GM10248 (cell line): ENCODE measurements at places on chromosomes 11 and 22.

DNA sequence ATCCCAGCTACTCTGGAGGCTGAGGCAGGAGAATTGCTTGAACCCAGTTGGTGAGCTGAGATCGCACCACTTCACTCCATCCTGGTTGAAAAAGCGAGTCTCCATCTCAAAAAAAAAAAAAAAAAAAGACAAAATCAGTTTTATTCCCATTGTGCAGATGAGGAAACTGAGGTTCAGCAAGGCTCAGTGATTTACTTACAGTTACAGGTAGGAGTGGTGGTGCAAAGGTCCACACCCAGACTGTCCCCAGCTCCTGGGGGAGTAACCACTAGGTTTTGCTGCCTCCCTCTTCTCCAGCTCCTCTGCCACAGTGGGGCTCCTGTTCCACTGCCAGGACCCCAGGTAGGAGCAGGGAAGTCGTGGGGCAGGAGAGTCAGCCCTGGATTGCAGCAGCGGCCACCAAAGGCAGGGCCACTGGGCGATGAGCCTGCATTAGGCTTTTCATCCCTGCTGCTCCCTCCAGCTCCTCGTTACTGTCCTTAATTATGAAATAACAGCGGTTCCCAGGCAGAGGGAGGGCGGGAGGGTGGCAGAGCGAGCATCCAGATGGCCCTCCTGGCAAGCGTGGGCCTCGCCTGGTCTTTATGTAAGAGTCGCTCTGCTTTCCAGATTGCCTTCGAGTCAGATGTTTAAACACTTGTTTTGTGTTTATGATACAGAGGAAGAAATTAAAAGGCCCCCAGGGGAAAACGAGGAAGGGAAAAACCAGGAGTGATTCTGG, 15.5 kb upstream of the RASD2 start:
- no peak for DNase-seq

DNA sequence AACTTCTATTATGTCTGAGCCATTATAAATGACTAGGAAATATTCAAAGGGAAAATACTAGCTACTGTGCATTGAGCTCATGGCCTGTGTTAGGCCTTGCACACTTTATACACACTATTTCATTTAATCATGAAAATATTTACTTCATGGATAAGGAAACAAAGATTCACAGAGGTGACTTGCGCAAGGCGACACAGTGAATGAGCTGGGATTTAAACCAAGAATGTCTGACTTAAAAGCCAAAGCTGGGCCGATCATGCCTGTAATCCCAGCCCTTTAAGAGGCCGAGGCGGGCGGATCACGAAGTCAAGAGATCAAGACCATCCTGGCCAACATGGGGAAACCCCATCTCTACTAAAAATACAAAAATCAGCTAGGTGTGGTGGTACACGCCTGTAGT, 231.5 kb downstream of the MIAT start:
- no peak for DNase-seq

DNA sequence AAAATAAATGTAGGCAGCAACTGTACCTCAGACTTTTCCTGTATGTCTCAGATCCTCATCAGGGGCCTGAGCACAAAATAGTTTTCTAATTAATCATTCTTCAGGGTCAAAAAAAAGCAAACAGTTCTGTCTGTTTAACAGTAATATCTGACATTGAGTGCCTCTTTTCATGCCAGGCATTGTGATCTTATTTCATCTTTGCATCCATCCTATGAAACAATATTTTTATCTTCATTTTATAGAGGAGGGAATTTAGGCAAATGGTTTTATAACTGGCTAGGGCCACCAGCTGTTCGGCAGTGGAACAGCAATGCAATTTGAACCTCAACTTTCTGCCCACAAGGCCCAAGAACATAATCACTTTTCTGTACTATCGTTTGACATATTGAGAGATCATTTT, 145.6 kb downstream of the WNT7B start:
- DNase-seq: no peak

DNA sequence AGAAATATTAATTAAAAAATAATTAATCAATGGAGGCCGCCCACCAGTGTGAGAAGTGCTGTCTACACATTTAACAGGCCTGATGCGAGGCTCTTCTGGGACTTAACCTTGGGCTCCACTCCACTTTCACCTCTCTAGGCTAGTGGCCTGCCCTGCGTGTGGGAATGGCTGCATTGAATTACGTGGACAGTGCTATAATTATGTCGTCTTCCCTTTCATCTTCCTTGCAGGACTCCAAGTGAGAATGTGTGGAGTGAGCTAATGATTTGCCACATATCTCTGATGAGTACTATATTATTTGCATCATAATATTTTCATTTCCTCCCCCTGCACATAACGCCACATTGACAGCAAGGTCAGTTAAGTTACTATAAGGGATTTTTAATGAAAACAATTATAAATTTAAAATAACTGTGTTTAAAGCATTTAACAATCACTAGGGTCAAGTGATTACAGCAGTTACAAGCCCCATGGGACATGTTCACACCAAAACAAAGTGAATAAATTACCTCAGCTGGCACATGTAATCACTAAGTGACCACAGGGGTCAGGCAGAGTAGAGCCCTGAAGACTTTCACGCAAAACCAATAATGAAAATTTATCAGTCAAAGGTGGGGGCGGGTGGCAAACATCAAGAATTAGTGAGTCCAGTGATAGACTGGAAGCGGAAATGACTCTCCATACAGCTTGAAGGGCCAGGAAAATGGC, 63.5 kb downstream of the MPPED2 start:
- DNase-seq: no peak

GRCh38 chr11:28137832-28138231, 29.6 kb downstream of the METTL15 start:
- DNase-seq: no peak

DNA sequence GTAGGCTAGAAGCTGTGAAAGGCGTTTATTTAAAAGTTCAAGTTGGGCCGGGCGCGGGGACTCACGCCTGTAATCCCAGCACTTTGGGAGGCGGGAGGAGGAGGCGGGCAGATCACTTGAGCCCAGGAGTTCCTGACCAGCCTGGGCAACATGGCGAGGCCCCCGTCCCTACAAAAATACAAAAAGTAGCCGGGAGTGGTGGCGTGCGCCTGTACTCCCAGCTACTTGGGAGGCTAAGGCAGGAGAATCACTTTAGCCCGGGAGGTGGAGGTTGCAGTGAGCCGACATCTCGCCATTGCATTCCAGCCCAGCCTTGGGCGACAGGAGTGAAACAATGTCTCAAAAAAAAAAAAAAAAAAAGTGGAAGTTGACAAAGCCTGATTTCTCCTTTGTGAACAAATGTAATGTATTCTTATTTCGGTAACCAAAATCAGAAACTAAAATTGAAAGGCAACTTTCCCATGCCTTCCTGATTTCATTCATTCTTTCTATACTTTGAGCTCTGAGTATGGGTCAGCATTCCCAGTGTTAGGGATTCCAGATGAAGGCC, 825 bp downstream of the PTPMT1 start:
- DNase-seq: no peak

DNA sequence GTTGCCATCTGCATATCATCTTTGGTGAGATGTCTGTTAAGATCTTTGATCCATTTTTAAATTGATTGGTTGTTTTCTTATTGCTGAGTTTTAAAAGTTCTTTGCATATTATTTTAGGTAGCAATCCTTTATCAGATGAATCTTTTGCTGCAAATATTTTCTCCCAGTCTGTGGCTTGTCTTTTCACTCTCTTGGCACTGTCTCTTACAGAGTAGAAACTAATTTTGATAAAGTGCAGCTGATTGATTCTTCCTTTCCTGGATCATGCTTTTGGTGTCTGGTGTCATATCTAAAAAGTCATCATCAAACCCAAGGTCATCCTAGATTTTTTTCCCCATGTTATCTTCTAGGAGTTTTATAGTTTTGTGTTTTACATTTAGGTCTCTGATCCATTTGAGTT, 112.6 kb downstream of the NAT10 start:
- DNase-seq: no peak

DNA sequence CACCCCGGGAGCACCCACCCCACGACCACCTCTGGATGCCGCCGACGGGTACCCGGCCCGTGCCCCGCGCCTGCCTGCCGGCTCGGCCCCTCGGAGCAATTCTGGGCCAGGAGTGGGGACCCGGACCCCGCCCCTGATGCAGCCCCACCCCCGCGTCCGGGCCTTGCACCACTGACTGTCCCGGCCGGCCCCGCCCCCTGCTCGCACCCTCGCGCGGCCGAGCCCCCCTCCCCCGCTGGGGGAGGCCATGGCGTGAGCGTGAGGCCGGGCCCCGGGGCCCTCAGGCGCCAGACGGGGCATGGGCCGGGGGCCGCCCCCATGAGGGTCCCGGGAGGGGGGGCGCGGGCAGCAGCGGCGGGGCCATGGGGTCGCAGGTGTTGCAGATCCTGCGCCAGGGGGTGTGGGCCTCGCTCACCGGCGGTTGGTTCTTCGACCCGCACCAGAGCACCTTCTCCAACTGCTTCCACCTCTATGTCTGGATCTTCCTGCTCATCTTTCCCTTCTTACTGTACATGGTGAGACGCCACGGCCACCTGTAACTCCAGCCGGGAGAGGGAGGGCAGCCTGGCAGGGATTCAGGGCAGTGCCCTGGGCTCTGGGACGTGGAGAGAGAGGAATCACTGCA, 486 bp downstream of the PCNX3 start:
- DNase-seq: peak; percentile 70

DNA sequence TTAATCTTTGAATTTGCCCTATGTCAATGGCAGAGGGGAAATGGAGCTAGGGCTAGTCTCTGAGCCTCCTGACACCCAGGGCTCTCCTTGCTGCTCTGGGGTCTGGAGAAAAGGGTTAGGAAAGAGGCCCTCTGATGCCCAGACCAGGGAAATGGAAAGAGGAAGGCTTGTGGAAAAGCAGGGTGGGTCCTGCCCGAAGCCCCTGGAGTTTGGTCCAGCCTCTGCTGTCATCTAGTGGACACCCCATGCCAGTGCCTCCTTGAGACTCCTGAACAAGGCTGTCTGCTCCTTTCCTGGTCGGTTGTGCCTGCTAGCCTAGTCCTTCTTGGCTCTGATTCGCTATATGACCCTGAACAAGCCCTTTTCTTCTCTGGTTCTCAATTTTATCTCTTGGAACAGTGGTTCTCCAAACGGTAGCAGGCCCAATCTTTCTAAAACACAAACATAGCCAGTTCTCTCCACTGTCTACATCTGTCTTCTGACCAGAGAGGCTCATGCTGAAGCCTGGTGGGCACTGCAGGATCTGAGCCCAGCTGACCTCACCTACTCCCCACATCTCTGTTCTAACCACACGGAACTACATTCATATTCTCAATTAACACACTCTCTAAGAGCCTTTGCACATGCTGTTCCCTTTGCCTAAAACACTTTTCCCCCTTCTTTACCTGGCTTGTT, 8.8 kb upstream of the PLA2G3 start:
- peak; percentile 71 for DNase-seq
